ENCODE measurements at places on chromosomes 7 and 10. TPM values are rescaled to one million over a fixed set of nuclear protein-coding genes. Genes with fewer than 3 reads are reported as not detected.

DNA sequence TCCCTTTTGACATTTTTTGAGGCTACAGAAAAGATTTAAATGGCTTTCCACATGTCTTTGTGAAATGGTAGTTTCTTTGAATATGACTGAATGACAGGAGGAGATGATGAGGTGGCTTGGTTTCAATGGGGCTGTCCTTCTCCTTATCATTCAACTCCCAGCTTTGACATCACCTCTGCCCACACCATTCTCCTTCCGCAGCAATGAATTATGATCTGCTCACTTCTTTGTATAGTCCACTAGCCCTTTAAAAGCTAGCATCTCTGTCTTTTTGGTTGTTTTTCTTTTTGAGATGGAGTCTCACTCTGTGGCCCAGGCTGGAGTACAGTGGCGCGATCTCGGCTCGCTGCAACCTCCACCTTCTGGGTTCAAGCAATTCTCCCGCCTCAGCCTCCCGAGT lies 31.7 kb downstream of the DCLRE1A start:
- H3K36me3 ChIP-seq = no peaks in the 10 kb centered on the region
- H3K4me3 ChIP-seq = no peak overlapping the region
- no peak for DNase-seq
- no peaks in the 10 kb centered on the region for H3K4me1 ChIP-seq
- no peak overlapping the region for H3K27ac ChIP-seq
- H3K27me3 ChIP-seq = no peaks in the 10 kb centered on the region

DNA sequence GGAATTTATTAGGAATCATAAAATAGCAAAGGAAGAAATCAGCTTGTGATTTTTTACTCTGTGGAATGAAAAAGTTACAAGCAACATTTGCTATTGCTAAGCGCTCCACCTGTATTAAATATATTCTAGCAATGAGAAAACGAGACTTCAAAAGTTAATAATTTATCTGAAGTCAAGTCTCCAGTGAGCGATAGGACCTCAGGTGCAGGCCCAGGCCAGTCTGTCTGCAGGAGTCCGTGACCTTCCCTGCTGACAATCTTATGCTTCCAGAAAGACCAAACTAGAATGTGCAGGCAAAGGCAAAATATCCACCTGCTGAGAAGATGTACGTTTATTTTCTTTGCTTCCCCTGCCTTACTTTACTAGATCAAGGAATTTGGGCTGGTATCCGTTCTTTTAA lies 22.7 kb downstream of the MRC1 start:
- H3K4me1 ChIP-seq = peaks cover 5% of the 10 kb centered on the region
- no peaks in the 10 kb centered on the region for H3K36me3 ChIP-seq
- H3K4me3 ChIP-seq = no peak overlapping the region
- H3K27me3 ChIP-seq = no peaks in the 10 kb centered on the region

ACTL6B gene
- not detected for total RNA-seq

- DNase-seq = peak; percentile 64
- no peaks in the 10 kb centered on the region for H3K36me3 ChIP-seq
- no peak overlapping the region for H3K27ac ChIP-seq
- no peak overlapping the region for H3K4me3 ChIP-seq
Measured at GRCh38 chr10:46992803-46993561, 81.8 kb downstream of the PTPN20 start.

DHX32 gene
- not detected for total RNA-seq

DNA sequence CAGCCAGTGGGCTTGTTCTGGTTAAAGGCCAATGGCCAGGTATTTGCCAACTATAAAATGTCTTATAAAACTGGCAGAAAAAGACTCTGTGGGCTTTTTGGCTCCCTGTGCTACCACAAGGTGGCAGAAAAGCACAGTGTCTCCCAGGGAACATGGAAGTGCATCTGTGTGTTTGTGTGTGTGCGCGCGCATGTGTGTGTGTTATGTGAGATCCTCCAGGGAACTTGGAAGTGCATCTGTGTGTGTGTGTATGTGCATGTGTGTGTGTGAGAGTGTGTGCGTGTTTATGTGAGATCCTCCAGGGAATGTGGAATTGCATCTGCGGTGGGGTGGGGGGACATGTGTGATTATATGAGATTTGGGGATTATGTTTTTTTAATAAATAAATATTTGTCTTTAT lies 30.2 kb upstream of the ABI1 start:
- no peak overlapping the region for H3K4me3 ChIP-seq
- H3K27ac ChIP-seq = no peak overlapping the region
- no peaks in the 10 kb centered on the region for H3K36me3 ChIP-seq

Measured in Karpas-422 (cell line).